NCI-H2029 (cell line): ENCODE measurements at places on chromosomes 12 and 14.

GRCh38 chr14:102197317-102197853 is 57.7 kb downstream of the WDR20 start:
- DNase-seq, result no peak

- DNase-seq, result no peak
These were observed 75.6 kb downstream of the MED13L start for GRCh38 chr12:116201908-116202307.

GRCh38 chr12:123286652-123287373 is 15.2 kb upstream of the CDK2AP1 start:
- no peak for DNase-seq

GRCh38 chr14:61671082-61671481 is 24.2 kb upstream of the HIF1A start:
- no peak for DNase-seq

GRCh38 chr12:58455136-58455535 is 465.2 kb downstream of the LRIG3 start:
- DNase-seq, result no peak

GRCh38 chr14:54709444-54709843 is 142.5 kb downstream of the SAMD4A start:
- no peak for DNase-seq

- DNase-seq, result no peak
These were observed 33.7 kb downstream of the PARP2 start for GRCh38 chr14:20377171-20377570.

DNA sequence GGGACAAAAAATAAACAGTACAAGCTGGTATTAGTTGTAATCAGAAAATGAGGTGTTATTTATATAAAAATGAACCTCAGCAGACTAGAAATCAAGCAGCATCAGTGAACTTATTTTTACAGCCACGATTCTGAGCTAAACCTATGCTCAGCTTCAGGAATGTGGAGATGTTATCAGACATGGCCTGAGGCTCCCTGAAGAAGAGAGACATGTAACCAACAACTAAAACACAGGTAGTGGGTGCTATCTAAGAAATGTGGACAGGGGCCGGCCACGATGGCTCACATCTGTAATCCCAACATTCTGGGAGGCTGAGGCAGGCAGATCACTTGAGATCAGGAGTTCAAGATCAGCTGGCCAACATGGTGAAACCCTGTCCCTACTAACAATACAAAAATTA is 534.3 kb downstream of the VRK1 start:
- DNase-seq, result no peak

DNA sequence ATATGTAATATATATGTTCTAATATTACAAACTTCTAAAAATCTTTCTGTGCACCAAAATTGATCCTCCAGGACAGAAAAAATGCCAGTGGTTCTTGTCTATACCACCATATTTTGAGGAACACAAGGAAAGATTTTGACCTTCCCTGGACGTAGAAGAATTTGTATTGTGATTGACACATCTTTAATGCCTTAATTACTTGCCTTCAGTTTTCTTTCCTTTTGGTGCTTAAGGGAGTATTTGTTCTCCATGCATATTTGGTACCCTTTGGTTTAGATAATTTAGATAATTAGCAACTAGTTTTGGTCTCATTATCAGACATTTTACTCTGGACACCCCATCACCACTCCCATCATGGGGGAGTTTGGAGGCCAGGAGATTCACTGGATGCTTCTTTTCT is 27.6 kb downstream of the TRAF3 start:
- DNase-seq, result no peak

DNA sequence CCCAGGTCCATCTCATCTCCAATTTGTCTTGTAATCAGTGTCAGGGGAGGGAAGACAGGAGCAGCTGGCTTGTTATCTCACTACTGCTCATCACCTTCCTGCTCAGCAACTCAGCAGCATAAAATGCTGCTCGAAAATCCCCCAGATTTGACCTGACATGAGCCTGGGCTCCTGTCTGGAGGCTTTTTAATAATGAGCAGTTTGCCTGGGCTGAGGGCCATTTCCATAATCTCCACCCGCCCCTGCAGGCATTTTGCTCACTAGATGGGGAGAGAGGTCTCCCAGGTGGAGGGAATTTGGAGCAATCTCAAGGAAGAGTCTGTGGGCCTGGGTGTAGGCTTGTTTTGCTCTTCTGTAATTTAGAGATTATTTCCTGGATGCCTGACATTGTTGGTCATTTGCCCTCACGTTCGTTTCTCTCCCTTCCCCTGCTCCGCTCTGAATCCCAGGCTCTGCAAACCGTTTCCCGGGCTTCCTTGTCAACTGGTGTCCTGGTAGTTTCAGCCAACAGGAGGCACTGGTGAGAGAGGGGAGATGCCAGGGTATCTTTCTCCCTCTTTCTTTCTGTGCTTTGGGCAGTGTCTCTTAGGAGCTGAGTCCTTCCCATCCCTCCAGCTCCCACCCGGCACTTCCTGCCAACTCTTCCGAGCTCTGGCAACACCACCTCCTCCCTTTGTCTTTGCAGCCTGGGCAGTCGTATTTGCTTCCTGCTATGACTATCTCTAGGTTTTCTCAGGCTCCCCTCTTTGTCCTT is 299.2 kb downstream of the GLT1D1 start:
- DNase-seq, result no peak

- DNase-seq, result no peak
These were observed 58.8 kb upstream of the FLRT2 start for GRCh38 chr14:85471156-85471555.

GRCh38 chr14:94312481-94313246 is 10.5 kb downstream of the SERPINA6 start:
- DNase-seq, result no peak

- no peak for DNase-seq
These were observed 253.3 kb downstream of the SLC15A4 start for GRCh38 chr12:128570191-128571065.

- peak; percentile 37 for DNase-seq
These were observed 87.9 kb downstream of the SRRM4 start for GRCh38 chr12:119069147-119069642.

GRCh38 chr14:90808759-90809529 is 7.3 kb downstream of the TTC7B start:
- DNase-seq, result no peak

- peak; percentile 31 for DNase-seq
These were observed 177.6 kb downstream of the PDZRN4 start for GRCh38 chr12:41365653-41366171.

GRCh38 chr12:46379352-46379751 is 6.8 kb upstream of the SLC38A2 start:
- DNase-seq, result no peak

DNA sequence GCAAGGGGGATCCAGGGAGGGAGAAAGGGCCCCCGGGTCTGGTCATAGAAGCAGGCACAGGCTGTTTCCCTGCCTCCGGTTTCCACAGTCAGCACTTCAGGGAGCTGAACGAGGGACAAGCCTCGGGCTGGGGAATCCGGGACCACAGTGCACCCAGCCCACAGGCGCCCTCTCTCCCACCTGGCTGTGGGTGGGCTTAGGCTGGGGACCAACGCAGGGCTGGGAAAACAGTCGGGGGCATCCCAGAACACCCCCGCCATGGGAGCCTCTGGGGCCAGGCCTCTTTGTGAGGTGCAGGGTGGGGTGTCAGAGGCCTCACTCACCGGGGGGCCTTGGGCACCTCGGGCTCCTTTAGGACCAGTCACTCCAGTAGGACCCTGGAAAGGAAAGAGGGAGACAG is 16.3 kb downstream of the TMEM106C start:
- no peak for DNase-seq

- no peak for DNase-seq
These were observed 33.9 kb downstream of the SPTLC2 start for GRCh38 chr14:77582511-77582910.

DNA sequence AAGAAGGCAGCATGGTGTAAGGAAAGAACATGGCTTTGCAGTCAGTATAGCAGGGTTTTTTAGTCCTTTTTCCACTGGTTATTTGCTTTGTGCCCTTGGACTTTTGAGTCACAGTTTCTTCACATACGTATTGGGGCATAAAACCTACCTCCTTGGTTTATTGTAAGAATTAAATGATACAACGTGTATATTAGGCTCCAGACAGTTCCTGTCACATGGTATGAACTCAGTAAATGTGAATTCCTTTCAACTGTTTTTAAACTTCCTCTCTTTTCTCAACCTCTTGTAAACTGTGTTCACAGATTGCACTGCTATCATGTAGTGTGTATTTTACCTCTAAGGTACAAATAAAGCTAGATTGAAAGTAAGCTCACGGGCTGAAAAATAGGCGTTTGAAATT is 29.5 kb downstream of the MSRB3 start:
- no peak for DNase-seq

DNA sequence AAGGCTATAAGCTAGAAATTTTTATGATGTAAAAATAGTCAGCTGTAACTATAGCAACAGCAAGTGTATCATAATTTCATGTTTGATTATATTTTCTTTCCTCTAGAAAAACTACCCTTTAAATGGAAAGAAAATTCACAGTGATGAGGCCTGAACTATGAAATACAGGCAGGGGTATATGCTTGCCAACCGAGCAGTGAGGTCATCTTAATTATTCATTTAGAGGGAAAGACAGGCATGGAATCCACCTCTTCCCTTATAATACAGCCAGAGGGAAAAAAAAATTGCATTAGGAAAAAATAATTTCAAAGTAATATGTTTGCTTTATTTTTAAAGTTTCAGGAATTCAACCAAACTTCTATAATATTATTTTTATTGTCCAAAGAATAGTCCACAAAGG is 139.8 kb downstream of the EPS8 start:
- DNase-seq, result no peak

GRCh38 chr14:92121207-92121669 is 268 bp downstream of the NDUFB1 start:
- no peak for DNase-seq

DNA sequence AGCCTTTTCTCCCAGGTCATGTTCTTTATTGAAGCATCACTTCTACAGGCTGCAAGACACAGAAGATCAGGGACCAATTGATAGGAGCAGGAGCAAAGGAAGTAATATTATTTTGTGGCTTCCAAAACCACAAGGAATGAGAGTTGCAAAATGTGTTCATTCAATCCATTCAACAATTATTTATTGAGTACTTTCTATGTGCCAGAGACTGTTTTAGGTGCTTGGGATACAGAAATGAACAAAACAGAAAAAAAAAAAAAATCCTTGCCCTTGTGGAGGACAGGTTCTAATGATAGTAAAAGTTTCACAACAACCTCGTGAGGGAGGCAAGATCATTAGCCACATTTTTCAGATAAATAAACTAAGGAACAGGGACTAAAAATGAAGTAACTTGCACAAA is 20.1 kb upstream of the DACT1 start:
- no peak for DNase-seq

DNA sequence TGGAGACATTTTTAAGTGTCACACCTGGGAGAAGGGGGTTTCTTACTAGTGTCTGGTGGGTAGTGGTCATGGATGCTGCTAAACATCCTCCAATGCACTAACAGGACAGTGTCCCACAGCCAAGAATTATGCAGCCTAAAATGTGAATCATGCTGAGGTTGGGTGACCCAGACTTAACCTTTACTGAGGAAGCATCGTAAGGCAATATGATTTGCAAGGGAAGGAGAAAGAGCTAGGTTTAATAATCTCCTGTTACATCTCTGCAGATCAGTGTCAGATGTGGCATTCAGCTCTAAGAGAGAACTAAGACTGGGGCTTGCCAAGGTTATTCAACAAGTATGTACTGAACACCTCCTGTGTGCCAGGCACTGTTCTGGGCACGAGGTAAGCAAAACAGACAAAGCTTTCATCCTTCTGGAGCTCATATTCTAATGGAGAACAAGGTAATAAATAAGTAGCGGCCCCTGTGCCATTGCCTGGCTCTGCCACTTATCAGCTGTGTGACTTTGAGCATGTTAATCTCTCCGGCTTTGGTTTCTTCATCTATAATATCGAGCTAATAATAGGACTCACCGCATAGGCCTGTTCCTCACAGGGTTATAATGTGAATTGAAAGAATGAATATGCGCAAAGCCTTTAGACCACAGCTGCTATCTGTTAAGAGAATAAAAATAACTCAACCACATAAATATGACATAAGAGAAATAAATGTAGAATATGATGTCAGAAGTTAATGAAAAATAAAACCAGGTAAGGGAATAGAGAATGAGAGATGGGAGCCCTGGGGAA is 13.5 kb upstream of the GOLGA5 start:
- DNase-seq, result no peak

DNA sequence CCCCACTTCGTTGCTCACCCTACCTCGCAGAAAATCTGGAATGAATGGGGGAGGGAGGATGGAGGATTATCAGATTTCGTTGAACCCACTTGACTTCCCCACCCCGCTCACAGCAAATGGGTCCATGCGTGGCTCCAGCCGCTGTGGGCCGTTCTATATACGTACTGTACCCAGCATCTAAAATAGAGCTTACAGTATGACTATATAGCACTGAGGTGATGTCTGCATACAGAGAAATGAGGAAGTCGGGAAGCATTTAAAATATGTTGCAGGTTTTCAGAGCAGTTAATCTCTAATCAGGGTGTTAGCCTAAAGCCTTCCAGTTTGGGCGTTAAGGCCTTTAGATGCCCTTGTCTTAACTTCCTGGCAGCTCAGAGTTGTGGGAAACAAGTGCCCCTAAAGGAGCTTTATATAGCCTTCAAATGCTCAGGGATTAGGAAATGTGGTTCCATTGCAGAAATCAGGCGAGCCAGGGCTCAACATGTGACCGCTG is 1.4 kb downstream of the BICDL1 start:
- no peak for DNase-seq

- no peak for DNase-seq
These were observed 49.5 kb upstream of the FOXN3 start for GRCh38 chr14:89466484-89466883.

- no peak for DNase-seq
These were observed 11.6 kb upstream of the SRSF9 start for GRCh38 chr12:120481022-120481767.

DNA sequence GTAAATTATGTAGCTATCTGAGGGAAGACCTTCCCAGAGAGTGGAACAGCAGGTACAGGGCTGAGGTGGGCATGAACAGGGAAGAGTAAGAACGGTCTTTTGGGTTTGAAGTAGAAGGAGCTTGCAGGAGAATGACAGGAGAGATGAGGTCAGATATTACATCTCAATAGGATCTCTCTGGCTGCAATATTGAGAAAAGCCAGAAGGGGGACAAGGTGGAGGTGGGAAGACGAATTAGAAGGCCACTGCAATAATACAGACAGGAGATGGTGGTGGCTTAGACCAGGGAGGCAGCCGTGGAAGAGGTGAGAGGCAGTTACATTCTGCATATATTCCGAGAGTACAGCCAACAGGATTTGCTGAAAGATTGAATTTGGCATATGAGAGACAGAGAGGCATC is 310.2 kb downstream of the APAF1 start:
- no peak for DNase-seq
